Hepatocyte (in vitro differentiated cells): ENCODE measurements at places on chromosomes 16 and 17. TPM values are rescaled to one million over a fixed set of nuclear protein-coding genes. Genes with fewer than 3 reads are reported as not detected.

The SLC22A31 gene
- polyA plus RNA-seq = 1.4 and 12.1 TPM in 2 replicates

- peaks cover 8% of the 10 kb centered on the region for H3K4me1 ChIP-seq
- no peak overlapping the region for H3K4me3 ChIP-seq
- no peaks in the 10 kb centered on the region for H3K27me3 ChIP-seq
- H3K27ac ChIP-seq = no peak overlapping the region
- H3K36me3 ChIP-seq = no peaks in the 10 kb centered on the region
Measured at GRCh38 chr17:27318633-27319032, 24.7 kb downstream of the WSB1 start.

- H3K4me3 ChIP-seq = no peak overlapping the region
- H3K27ac ChIP-seq = no peak overlapping the region
- H3K36me3 ChIP-seq = no peaks in the 10 kb centered on the region
- no peaks in the 10 kb centered on the region for H3K4me1 ChIP-seq
- no peak for DNase-seq
Measured at GRCh38 chr16:66116163-66117002, 250.1 kb upstream of the CDH5 start.

GRCh38 chr17:63382826-63383225 lies 63.3 kb downstream of the CYB561 start:
- H3K36me3 ChIP-seq = no peaks in the 10 kb centered on the region
- no peak overlapping the region for H3K4me3 ChIP-seq
- H3K4me1 ChIP-seq = no peaks in the 10 kb centered on the region
- H3K27me3 ChIP-seq = no peaks in the 10 kb centered on the region
- no peak overlapping the region for H3K27ac ChIP-seq

The NGFR gene
- polyA plus RNA-seq = 5.5 and 5.6 TPM in 2 replicates

DNA sequence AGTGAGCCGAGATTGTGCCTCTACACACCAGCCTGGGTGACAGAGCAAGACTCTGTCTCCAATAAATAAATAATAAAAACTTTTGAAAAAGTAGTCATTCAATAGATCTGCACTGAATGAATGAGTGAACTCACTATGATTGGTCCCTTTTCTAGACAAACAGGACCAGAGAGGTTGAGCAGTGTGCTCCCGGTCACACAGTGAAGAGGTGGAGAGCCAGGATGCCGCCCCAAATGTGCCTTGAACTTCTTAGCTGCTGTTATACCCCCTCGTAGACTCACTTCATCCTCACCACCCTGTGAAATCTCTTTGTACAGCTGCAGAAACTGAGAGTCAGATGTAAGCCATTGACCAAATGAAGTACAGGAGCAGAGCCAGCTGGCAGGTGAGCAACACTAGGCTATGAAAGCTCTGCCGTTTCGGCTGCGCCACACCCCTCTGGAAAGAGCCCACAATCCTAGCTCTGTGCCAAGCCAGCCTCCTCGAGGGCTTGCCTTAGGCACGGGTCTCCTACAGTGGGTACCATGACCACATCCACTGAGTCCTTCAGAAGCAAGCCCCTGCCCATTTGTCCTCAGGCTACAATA lies 7.8 kb upstream of the KIAA0513 start:
- no peaks in the 10 kb centered on the region for H3K36me3 ChIP-seq
- no peak overlapping the region for H3K4me3 ChIP-seq
- no peak overlapping the region for H3K27ac ChIP-seq
- no peaks in the 10 kb centered on the region for H3K27me3 ChIP-seq

- H3K27ac ChIP-seq = peak overlapping the region; percentile 93
- H3K4me1 ChIP-seq = no peaks in the 10 kb centered on the region
- no peak overlapping the region for H3K4me3 ChIP-seq
- DNase-seq = no peak
- H3K27me3 ChIP-seq = no peaks in the 10 kb centered on the region
Measured at GRCh38 chr17:10842658-10843057, 4.8 kb upstream of the PIRT start.

GRCh38 chr17:49583226-49583625 lies 7.6 kb downstream of the NXPH3 start:
- H3K36me3 ChIP-seq = no peaks in the 10 kb centered on the region
- no peak for DNase-seq
- H3K27me3 ChIP-seq = no peaks in the 10 kb centered on the region
- no peaks in the 10 kb centered on the region for H3K4me1 ChIP-seq
- no peak overlapping the region for H3K27ac ChIP-seq
